Activated CD4-positive, alpha-beta T cell treated with anti-CD3 and anti-CD28 coated beads, Interleukin-2, amount 10 ng/mL, durations not matched to agents 7 days and 5 days (primary cell): ENCODE measurements at places on chromosomes 11 and 22.
A peak's percentile ranks its signal among the peaks of the same experiment; 100 is the strongest.

DNA sequence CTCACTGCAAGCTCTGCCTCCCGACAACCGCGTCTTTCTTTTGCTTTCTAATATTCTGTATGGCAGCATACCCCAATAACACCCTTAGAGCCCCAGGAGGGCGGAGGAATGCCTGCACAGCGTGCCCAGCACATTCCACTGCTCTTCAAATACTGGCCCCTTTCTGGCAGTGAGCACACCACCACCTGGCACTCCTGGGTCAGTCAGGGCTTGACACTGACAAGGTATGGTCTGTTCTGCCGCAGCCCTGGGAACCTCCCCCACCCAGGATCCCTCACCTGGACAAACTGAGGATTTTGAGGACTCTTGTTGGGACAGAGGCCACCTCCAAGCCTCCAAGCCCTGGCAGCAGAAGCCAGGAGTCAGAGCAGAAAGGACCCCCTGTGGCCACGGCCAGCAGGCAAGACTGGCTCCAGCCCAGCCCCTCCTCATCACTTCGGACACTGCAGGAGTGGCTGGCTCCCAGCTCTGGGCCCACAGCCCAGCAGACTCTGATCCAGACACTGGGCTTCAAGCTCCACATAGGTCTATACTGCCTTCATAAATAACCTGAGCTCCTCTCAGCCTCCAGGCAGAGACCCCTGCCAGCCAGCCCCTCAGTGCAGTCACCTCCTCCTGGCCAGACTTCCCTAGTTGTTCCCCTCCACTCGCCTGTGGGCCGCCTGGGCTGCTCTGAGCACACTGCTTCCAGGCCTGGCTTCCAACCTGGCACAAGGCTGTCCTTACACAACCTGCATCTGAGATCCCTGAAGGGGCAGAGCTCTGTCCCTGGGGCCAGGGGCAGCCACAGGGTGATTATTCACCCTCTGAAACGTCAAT, 14.5 kb downstream of the CARS1 start:
- DNase-seq: no peak

DNA sequence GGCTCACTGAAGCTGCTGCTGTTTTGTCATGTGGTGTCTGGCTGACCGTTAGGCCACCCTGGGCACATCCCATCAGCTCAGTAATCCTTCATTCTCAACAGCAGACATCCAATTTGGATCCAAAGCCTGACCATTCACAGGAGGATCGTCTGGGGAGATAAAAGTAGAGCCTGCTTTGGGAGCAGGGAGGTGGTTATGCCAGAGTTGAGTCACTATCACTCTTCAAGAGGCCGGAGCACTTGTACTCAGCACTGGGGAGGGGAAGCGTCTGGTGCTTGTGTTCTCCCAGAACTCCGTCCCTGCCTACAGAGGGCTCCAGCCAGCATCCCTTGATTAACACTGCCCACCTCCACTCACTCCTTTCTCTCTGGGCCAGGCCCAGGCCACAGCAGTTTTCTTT, 382.6 kb downstream of the OPCML start:
- DNase-seq: no peak

DNA sequence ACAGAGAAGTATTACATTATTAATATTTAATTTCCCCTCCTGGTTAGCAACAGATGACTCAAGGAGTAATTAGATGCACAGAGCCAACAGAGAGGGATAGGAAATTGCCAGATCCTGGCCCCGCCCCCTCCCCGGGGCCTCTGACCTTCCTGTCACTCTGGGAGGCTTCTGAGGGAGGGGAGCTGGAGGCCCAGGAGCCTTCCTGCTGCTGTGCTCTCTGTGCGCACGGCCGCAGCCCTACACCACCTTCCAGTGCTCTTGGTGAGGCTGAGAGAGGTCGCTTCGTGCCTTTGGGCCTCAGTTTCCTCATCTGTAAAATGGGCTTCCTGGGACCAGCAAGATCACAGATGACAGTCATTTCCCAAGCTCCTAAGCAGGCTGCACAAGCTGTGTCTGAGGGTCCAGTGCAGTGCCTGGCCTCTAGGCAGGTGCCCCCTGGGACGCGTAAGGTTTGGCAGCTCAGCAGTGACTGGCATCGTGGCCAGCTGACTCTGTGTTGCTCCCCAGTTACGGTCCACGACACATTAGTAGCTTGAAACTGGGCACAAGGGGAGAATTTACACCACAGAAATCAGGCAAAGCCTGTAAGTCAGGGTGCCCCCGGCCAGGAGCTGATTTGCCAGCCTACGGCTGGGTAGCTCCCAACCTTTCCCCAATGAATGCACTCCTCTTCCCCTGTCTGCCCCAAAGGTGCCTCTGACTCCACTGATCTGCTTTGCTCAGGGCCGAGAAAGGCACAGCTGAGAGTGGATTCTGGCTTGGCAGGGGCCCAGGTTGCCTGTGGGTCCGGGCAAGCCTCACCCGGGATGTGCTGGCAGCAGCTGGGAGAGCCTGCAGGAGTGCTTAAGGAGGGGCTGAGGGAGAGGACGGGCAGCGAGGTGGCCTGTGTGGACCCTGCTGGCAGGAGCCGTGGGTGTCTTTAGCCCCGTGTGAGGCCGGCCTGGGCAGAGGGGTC, 2.3 kb downstream of the ADORA2A start:
- peak; percentile 75 for DNase-seq

DNA sequence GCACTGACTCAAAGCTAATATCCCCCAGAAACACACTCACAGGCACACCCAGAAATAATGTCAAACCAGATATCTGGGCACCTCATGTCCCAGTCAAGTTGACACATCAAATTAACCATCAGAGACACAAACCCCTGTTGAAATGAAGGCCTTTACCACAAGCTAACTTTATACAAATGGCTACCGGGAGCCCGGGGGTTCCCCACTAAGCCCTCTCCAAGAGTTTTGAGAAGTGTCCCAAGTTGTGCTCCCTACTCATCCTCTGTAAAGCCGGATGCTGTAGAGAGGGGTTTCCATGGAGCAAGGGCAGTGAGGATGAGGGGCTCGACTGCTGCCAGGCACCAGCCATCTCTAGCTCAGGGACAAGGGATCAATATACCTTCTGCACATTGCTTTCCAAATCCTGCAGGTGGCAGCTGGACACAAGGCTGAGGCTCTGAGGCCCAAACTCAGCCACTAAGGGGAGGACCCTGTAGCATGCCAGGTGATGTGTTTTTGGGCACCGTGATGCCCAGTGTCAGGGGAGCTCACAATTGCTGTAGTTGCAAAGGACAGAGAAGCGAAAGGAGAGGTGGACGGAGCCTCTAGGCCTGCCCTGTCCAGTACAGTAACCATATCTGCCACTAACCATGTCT, 145.7 kb downstream of the TTC17 start:
- DNase-seq: no peak

GRCh38 chr11:68067991-68068390, 29.2 kb downstream of the TCIRG1 start:
- no peak for DNase-seq

- DNase-seq: no peak
Measured at GRCh38 chr11:88105526-88105925, 69.7 kb downstream of the RAB38 start.

DNA sequence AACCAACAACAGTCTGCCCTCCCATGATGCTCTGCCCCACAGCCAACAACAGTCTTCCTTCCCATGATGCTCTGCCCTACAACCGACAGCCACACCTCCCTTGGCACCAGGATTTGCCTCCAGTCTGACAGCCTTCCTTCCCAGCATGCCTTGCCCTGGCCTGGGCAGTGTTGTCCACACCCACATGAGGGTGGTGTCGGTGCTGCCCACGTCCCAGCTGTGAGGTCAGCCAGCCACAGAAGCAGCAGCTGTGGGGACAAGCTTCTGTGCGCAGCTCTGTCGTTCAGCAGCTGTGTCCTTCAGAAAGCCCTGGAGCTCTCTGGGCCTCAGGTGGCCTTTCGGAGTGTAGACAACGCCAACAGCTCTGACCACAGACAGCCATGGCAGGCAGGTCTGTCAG, 1378.9 kb downstream of the BRD1 start:
- no peak for DNase-seq

- DNase-seq: no peak
Measured at GRCh38 chr11:17821648-17822400, 87.2 kb downstream of the KCNC1 start.
